ENCODE measurements at places on chromosomes 2 and 18.
A peak's percentile ranks its signal among the peaks of the same experiment; 100 is the strongest.

DNA sequence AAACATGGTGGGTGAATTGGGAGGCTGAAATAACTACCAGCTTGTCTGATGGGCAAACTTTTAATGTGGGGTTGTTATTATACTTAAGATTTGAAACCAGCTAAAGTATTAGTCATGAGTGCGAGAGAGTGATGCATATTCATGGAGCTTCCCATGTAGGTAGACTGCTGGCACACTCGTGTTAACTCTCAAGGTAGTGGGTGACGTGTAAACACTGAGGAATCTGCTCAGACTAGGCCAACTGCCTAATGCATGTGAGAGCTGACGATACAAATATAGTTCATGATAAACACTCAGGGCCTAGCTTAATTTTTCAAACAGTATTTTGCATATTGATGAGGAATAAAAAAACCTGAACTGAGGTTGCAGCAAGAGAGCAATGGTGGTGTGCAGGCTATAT, 1165.7 kb upstream of the PIK3C3 start:
- no peak for DNase-seq

- peak; percentile 46 for DNase-seq
Measured at GRCh38 chr2:7906431-7906830, 775.4 kb upstream of the ID2 start.

- DNase-seq = no peak
Measured at GRCh38 chr18:63999871-64000270, 30.0 kb downstream of the SERPINB8 start.

DNA sequence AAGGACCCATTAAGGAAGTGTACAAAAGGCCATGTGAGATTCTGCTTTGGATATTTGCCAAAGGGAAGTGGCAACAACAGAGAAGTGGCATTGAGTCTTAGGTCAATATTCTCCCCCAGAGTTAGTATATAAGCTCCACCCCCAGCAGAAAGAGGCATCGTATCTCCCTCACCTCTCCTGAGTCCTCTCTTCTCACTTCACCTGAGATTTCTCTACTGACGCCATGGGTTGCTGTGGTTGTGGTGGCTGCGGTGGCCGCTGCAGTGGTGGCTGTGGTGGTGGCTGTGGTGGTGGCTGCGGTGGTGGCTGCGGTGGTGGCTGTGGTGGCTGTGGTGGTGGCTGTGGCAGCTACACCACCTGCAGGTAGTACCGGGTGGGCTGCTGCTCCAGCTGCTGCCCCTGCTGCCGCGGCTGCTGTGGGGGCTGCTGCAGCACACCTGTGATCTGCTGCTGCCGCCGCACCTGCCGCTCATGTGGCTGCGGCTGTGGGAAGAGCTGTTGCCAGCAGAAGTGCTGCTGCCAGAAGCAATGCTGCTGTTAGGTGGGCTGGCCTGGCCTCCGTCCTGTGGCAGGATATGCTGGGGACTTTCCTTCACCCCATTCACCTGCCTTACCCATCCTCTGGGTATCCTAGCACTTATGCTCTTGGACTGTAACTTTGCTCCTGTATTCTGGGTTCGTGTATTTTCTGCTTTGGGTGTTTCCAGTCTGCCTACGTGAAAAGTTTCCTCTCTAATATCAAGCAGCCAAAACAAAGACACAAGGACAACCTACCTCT, 5.9 kb downstream of the SCYGR3 start:
- DNase-seq = no peak

DNA sequence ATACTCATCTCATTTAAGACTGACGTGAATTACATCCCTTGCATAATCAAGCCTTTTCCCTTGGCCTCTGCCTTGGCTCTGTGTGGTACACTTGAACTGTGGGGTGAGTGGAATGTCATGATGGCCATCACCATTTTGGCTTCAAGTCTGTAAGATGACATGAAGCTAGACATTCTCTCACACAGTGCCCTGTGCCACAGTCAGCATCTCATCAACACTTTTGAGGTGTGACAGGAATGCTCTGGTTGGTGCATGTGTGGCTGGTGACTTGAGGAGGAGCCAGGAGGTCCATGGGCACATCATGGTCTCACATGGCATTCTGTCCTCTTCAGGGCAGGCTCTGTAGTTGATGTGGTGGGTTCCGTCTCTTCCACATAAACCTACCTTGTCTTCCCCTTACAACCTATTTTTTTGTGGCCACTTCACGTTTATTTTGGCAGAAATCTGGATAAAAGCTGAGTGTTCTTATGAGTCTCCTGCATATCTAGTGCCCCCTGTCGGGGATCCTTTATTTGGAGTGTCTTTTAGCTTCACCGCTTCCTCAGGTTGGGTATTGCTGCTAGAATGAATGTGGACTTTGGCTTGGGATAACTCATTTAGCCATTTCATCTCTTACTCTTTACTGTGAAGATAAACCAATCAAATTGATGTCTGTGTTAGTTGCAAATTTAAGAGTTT, 28.1 kb downstream of the MAP4K4 start:
- DNase-seq = peak; percentile 41

DNA sequence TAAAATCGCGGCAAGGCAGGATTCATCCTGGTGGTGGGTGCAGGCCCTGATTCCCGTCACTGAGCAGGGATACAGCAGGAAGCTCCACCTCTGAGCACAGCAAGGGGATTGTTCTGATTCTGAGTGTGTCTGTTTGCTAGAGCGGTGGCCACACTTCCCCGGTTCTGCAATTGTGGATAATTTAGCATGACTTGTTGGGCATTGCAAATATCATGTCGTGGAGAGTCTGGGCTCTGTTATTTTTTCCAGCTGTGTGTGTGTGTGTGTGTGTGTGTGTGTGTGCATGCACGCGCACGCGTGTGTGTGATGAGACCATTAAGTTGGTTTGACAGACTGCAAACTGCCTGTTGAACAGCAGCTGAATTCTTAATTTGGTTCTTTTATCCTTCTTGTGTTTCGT, 4.1 kb upstream of the TMEM18 start:
- no peak for DNase-seq

DNA sequence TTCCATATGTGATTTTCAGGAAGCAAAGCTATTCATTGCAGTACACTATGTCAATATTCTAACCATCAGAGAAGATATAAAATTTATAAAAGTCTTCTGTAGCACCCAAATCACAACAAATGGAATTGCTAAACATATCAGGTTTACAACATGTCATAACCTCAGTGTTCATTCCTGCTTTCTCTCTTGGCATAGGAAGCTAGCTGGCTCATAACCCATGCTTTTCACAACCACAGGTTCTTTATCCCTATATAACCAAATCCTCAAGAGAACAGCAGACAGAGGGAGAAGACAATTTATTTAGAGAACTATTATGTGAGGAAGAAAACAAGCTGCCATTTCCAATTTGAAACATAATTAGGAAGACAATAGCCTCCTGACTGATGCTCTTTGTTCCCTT, 997.0 kb upstream of the ACVR2A start:
- no peak for DNase-seq

GRCh38 chr18:74283646-74284045, 8.1 kb downstream of the CYB5A start:
- no peak for DNase-seq

GRCh38 chr2:66865161-66865560, 430.2 kb downstream of the MEIS1 start:
- DNase-seq = no peak

GRCh38 chr2:237633061-237633561, 5.7 kb downstream of the LRRFIP1 start:
- no peak for DNase-seq
